ENCODE measurements at places on chromosomes 5 and 9.
A peak's percentile ranks its signal among the peaks of the same experiment; 100 is the strongest.

DNA sequence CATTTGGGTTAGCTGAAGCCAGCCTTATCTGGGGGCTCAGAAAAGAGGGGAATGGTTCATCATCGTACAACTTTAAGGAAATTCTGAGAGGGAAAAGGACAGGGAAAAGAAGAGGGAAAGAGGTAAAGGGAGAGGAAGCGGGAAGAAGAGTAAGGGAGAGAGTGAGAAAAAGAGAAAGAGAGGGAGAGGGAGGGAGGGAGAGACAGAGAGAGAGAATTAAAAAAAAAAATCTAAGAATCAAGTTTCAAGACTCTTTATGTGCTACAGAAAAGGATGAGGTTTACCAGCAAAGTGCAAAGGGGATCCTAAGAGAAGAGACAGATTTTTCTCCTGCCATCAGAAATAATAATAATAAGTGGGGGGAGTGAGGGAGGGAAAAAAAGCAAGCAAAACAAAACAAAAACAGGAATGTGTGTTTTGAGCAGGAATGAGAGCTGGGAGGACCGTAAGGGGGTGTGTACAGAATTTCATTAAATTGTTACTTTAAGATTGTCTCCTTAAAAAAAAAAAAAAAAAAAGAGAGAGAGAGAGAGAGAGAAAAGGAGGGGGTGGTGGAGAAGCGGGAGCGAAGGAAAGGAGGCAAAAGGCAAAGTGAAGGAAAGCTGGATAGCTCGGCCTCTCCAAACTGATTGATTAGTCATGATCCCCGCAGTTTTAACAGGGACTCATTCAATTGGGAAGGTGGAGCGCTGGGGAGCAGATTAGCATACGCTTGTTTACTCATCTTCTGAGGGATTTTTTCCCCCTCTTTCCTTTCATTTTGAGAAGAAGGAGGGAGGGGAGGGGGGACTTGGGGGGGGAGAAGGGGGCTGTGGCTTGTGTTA lies 438 bp upstream of the PAPPA start:
- no peak for DNase-seq

DNA sequence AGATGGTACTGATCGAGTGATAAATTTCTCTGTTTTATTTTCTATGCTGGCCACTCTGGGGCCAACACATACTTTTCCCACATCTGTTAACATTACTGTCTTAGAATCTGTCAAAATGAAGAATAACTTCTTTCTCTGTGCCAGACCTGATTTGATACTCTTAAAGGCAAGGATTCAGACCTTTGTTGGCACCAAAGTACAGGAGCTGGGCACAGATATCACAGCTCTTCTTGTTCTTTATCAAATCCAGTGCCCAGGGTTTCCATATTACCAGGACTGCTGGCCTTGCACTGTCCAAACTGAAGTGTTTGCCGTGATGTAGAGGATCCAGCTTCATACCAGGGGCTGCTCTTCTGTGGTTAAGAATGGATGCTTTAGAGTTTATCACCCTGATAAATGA lies 20.9 kb downstream of the ZNF474 start:
- DNase-seq: no peak

GRCh38 chr9:35406183-35406959 lies 83.5 kb upstream of the RUSC2 start:
- DNase-seq: peak; percentile 86

- DNase-seq: no peak
Measured at GRCh38 chr5:110957934-110958333, 113.6 kb upstream of the TSLP start.

DNA sequence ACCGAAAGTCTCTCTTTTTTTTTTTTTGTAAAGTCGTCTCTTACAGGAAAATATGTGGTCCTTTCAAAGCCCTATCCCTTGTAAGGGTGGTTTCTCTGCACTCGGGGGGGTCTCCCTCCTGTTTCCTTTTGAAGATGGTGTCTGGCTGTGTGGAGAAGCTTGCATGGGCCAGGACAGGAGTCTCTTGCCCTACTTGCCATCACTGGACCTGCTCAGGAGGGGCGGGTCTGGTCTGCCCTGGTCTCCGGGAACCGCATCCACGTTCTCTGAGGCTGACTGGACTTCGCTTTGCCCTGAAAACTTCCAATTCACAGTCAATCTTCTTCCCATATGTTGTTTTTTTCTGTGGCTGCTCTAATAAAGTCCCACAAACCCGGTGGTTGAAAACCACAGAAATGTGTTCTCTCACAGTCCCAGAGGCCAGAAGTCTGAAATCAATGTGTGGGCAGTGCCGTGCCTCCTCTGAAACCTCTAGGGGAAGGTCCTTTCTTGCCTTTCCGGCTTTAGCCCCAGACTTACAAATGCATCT lies 92.9 kb upstream of the IER5L start:
- DNase-seq: no peak

GRCh38 chr5:167171056-167171455 lies 1120.4 kb upstream of the WWC1 start:
- DNase-seq: no peak

GRCh38 chr5:118461436-118461835 lies 526.9 kb downstream of the DTWD2 start:
- DNase-seq: no peak

DNA sequence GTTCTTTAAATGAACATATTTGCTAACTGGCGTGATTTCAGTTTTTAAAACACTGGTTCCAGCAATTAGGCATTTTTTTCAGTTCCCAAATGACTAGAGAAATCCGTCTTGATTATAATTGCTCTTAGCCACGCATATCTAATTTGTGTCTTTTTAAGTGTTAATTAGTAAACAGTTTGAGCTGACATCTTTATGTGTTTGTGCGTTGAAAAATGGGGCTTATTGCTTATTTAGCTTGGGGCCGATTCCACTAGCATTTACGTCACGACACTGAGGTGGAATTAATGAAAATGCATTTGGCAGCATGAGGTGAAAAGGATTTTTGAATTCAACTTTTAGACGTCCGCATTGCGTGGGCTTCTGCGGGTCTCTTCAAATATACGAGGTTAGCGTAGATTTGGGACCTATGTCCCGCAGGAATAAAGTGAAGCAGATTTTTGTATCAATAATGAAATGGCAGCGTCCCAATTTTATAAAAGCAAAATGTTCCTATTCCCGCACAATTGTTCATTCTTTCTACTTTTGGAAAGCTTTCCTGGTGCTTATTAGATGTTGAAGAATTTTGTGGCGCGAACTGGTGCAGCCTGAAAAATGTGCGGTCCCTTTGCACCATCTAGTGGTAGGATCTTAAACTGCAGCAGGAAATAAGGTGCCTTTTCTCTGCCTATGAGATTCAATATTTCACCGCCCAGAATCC lies 122.7 kb upstream of the LMX1B start:
- DNase-seq: peak; percentile 39

- peak; percentile 92 for DNase-seq
Measured at GRCh38 chr9:104747565-104748358, at the start of gene NIPSNAP3A. Gene NIPSNAP3A, plus strand, starts transcription at chr9:104747683. Its CDS starts 110 bp downstream, at chr9:104747793.
